ENCODE measurements at places on chromosomes 2 and 18.

DNA sequence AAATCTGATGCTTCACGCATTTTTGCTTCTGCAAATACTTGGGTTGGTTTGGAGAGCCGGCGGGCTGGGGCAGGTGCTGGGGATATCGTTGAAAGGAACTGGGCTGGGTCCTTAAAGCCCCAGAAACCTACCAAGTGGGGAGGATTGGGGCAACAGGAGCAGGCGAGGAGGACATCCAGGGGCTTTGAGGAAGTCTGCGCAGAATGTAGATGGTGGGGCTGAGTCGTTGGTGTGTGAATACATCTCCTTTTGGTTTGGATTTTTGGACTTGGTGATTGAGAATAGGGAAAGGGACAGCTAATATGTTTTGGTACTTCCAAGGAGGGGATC is 1.1 kb downstream of the DCC start:
- no peak for DNase-seq

DNA sequence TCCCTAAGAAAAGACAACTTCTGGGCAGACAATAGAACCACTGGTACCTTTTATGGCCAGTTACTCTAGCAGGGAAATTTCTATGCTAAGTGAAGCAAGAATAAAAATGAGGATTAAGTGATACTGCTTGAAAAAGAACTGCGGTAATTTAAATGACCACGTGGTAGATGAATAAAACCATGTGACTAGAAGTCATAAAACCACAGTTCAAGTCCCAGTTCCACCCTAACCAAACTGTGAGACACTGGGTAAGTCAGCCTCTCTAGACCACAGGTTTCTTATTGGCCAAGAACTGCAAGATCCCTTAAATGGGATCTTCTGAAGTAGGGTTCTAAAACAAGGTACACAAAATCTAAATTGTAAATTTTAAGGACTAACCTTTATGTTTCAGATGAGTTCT is 12.7 kb downstream of the TMEM237 start:
- no peak for DNase-seq

- DNase-seq = no peak
Observed at GRCh38 chr18:51192026-51192425, 5.5 kb downstream of the MEX3C start.

DNA sequence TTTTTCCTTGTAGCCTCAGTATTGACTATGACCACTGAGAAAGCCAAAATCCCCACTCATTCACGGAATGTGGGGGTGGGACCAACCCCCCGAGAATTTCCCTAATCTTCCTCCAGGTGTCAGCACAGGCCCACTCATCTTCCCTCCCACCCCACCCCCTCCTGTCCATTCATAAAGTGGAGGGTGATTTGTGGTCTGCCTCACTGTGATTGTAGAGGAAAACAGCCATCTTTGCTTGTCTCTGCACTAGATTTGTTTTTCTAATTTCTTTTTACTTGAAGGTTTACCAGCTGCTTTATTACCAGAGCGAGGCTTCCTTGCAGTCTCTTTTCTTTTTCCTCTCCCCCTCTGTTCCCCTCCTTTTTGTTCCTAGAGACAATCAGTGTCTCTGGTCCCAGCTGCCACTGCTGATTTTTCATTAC is 171.8 kb downstream of the ICOS start:
- peak; percentile 61 for DNase-seq

DNA sequence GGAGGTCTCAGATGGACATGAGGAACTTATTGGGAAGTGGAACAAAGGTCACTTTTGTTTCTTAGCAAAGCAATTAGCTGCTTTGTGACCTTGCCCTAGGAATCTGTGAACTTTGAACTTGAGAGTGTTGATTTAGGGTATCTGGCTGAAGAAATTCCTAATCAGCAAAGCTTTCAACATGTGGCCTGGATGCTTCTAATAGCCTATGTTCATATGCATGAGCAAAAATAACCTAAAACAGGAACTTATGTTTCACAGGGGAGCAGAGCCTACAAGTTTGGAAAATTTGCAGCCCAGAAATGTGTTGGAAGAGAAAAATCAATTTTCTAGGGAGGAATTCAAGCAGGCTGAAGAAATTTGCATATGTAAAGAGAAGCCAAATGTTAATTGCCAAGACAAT is 405.8 kb upstream of the SALL3 start:
- DNase-seq = no peak

DNA sequence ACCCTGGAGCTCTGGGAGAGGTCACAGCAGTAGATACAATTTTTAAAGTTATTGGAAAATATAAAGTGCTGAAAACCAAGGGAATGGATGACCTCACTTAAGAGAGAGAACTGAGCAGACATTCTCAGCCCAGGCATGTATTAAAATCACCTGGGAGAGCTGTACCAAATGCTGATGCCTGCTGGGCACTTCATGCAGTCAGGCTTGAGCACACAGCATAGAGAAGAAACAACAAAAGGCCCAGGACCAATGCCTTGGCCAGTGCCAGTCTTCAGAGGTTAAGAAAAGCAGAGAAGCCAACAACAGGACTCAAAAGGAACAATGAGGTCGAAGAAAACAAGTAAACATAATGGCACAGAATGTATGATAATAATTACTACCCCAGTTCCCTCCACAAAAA is 211.8 kb downstream of the L3MBTL4 start:
- DNase-seq = no peak

DNA sequence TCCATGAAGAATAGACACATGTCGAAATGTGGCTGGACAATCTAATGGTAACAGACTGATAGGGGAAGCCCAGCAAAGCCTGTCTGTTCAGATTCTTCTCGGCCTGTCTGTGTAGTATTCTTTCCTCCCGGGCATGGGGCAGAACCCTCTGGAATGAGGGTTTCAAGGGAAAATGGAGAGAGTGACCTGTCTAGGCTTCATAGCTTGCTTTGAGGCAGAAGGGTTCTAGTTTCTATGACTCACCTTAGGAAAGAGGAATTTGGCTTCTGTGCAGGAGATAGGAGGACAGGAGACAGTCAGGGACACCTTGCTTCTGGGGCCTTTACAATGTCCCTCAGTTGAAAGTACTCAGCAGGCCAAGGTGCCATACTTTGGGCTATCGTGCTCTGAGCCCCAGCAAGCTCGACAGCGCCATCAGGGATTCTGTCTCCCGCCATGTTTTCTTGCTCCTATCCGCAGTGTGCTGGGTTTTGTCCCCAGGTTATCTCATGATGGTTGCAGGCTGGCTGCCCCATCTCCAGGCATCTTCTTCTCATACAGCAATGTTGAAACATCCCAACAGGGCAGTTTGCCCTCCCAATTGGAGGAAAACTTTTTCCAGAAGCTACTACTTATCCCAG is 74.7 kb upstream of the TLK1 start:
- DNase-seq = no peak

GRCh38 chr2:240449764-240450531 is 14.5 kb downstream of the GPC1 start:
- no peak for DNase-seq

- no peak for DNase-seq
Observed at GRCh38 chr2:187055463-187055862, 206.5 kb upstream of the ZSWIM2 start.

DNA sequence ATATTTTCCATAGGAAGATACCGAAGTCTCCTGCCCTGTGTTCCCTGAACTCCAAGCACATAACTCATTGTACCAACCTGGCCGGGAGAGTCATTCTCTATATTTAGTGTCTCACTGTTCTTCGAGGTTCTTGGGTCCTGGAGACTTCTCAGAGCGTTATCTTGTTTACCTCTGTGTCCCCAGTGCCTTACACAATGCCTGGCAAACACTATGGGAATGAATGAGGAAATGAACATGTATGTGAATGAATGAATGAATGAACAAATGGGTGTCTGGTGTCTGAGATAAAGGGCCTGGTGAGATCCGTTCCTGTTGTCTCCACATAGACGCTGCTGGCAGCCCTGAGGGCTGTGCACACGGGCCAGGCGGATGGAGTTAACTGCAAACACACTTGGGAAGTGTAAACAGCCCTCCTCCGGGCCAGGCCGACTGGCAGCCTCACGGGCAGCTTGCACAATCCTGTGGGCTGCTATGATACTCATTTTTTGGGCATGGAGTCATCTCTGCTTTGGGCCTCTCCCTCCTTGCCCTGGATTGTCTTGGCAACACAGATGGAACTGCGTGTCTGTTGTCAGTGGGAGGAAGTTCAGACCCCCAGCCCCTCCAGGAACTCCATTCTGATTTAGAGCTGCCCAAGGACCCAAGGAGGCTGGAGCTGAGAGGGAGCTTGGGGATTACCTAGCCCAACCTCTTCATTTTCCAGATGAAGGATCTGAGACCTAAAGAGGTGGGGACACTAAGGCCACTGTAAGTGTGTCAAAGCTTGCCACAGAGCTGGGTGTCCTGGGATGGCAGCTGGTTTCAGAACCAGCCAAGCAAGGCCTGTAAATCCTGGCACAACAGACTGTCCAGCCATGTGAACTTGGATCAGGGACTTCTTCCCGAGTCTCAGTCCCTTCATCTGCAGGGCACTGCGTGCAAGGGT is 124.4 kb downstream of the INHBB start:
- DNase-seq = no peak

Measured in CD4-positive, alpha-beta memory T cell (primary cell).